ENCODE measurements at places on chromosomes 5 and 9.

DNA sequence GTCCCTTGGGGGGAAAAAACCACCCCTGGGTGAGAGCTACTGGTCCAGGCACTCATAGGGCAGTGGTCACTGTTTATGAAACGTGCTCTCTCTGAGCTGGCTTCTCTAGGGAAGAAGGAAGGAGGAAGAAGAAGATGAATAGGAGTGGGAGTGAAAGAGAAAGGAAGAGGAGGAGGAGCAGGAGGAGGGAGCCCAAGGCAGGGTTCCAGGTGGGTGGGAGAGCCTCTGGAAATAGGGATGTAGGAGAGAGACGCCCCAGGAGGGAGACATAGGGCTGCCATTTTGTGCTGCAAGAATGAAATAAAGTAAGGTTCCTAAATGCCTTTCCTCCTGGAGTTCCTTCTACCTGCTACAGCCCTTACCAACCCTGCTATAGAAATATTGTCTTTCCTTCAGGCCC lies 65.7 kb downstream of the PCDH1 start:
- no peak for DNase-seq

- DNase-seq: no peak
Measured at GRCh38 chr5:138911441-138911840, 36.3 kb upstream of the LRRTM2 start.

- no peak for DNase-seq
Measured at GRCh38 chr9:91790917-91791316, 159.1 kb downstream of the ROR2 start.

DNA sequence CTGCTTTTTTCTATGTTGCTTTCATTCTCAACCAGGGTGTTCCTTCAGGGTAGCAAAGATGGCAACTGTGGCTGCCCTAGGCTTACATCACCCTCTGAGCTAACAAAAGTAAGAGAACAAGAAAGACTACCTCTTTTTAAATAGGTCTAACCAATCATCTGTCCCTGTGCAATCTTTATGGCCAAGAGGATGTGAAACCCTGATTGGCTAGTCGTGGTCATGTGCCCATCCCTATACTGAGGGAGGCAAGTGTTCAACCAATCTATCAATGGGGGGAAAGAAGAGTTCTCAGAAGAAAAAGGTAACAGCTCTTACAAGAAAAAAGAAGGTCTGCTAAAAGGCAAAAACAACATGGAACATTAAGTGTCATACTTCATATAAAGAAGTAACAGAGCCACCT lies 11.7 kb upstream of the SNCAIP start:
- DNase-seq: no peak

DNA sequence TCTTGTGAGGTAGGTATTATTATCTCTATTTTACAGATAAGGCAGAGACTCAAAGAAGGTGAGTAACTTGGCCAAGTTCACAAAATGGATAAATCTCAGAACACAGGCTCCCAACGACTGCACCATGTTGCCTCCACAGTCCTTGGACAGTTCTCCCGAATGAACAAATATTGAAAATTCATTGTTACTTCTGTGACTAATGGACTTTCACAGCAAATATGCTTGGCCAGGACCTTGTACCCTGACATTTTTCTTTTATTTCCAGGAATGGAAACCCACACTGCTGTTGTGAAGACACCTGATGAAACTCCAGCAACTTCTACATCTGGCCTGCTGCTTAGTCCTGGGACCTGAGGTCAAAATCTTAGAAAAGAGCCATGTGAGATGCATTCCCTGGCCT lies 2.5 kb upstream of the CYSTM1 start:
- DNase-seq: no peak

GRCh38 chr5:166926138-166926537 lies 1365.3 kb upstream of the WWC1 start:
- DNase-seq: no peak

DNA sequence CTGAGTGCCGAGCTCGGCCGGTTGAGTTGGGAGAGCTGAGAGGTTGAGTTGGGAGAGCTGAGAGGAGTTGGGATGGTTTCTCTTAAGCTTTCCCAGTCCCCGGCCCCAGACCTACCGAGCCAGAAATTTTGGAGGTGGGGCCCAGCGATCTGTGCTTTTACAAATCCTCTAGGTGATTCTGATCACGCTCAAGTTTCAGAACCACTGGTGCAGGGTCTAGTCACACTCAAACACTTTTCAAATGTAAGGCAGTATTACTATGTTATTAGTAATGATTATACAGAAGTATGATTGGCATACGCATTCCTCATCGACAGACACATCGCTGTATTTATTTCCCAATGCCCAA lies 256 bp upstream of the CLINT1 start:
- no peak for DNase-seq

DNA sequence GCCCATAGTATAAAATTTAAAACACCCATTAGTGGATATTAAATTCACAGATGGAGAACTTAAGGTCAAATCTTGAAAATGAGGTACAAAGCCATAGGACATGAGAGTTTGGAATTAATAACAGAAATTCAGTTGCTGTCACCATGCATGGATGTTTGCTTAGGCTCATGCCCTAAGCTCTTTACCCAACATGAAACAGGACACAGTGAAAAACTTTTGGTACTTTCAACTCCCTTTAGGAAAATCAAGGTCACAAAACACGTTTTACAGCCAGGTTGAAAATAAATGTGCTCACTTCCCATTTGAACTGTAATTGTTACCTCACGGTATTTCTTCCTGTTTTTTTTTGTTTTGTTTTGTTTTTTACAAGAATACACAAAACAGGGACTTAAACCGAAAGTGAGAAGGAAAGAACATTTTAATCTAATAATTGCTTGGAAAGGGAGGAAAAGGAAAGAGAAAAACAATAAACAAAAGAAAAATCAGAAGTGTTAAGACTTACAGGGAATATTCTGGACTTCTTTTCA lies 6.1 kb upstream of the TOPORS start:
- no peak for DNase-seq

GRCh38 chr9:131837316-131837715 lies 97.4 kb upstream of the RAPGEF1 start:
- peak; percentile 75 for DNase-seq

- no peak for DNase-seq
Measured at GRCh38 chr9:110327716-110328115, 9.9 kb downstream of the TXNDC8 start.

GRCh38 chr5:176816043-176816745 lies 5.8 kb downstream of the UNC5A start:
- DNase-seq: peak; percentile 74

DNA sequence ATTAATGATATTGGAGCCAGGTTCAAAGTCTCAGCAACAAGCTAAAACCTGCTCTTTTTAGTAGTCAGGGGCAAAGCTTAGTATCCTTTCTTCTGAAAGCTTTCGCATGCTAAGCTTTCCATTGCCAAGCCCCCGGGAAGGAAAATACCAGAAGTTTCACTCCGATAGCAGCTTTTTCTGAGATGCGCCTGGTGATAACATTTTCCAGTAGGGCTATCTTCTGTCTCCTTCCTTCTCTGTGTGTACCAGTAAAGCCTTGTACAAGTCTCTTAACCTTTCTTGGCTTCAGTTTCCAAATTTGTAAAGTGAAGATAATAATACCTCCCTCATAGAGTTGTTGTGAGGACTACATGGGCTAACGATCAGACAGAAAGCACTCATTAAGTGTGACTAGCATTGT lies 36.7 kb downstream of the DOCK8 start:
- DNase-seq: no peak

DNA sequence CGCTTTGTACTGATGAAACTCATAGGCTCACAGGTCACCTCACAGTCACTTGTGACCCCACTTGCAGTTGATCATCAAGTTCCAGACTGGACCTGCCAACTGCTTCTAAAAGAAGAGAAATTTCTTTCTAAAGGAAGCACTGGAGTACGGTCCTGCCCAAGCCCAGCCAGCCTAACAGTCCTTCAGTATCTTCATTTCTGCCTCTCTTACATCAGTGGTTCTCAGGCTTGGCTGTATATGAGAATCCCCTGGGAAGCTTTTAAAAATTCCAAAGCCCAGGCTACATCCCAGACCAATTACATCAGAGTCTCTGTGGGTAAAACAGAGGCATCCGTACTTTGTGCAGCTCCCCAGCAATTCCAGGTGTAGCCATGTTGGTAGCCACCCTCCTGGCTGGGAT lies 282.1 kb downstream of the NFIB start:
- DNase-seq: no peak

GRCh38 chr5:50965654-50966375 lies 299.4 kb downstream of the PARP8 start:
- no peak for DNase-seq

DNA sequence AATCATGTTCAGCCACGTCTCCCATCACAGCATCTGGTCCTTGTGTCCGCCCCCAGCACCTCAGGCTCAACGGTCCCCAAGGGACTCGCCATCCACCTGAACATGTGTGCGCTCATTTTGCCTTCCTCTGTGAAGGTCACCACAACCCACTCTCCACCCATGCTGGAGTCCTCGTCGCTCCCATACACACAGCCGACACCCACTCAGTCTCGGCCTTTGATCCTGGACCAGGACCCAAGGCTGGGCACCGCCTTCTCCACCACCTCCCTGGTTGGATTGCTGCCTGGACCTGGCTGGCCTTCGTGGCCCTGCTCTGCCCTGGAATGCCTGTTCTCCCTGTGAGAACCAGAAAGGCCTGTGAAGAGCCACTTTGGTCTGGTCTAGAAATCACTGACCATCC lies 60.3 kb downstream of the UBE2QL1 start:
- no peak for DNase-seq

- no peak for DNase-seq
Measured at GRCh38 chr5:143056339-143056704, 286.1 kb downstream of the ARHGAP26 start.

DNA sequence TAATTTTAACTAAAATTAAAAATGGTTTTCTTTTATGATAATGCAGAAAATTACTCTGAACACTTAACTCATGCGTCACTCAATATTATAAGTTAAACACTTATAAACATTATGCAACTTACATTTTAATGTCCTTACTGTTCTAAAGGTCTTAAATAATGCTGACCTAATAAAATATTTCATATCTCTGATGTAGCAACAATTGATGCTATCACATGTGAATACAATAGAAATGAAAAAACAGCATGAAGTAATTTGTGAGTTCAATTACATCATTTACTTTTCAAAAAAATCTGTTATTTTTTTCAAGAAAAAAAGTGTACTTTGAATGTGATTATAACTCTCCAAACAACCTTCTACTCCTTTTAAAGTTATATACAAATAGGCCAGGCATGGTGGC lies 26.4 kb upstream of the REEP5 start:
- no peak for DNase-seq

- DNase-seq: no peak
Measured at GRCh38 chr5:62509806-62510205, 68.8 kb upstream of the LRRC70 start.

- DNase-seq: no peak
Measured at GRCh38 chr5:157496864-157497263, 36.9 kb downstream of the NIPAL4 start.

DNA sequence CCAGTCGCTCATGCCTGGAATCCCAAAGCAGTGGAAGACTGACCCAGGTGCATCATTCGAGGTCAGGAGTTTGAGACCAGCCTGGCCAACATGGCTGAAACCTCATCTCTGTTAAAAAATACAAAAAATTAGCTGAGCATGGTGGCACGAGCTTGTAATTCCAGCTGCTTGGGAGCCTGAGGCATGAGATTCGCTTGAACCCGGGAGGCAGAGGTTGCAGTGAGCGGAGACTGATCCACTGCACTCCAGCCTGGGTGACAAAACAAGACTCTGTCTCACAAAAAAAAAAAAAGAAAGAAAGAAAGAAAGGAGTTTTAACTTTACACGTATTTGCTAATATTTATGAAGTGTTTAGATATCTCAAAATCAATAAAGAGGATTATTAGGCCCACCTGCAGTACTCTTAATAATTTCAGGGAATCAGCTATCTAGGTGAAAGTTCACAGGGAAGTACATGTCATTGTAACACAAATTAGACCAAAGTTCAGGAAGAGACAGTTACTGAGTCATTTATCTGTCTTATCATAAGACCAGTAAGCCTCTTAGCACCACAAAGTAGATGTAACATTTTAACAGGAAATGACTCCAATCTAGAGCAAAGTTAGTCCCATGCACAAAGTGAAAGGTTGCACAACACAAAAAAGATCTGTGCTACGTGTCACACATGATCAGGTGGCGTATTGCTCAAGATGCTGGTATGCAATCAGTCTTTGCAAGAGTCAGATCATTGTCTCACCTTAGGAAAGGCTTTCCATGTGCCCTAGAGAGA lies 34.1 kb upstream of the PLIN2 start:
- no peak for DNase-seq

- DNase-seq: no peak
Measured at GRCh38 chr5:139215107-139215975, 17.2 kb upstream of the SIL1 start.

DNA sequence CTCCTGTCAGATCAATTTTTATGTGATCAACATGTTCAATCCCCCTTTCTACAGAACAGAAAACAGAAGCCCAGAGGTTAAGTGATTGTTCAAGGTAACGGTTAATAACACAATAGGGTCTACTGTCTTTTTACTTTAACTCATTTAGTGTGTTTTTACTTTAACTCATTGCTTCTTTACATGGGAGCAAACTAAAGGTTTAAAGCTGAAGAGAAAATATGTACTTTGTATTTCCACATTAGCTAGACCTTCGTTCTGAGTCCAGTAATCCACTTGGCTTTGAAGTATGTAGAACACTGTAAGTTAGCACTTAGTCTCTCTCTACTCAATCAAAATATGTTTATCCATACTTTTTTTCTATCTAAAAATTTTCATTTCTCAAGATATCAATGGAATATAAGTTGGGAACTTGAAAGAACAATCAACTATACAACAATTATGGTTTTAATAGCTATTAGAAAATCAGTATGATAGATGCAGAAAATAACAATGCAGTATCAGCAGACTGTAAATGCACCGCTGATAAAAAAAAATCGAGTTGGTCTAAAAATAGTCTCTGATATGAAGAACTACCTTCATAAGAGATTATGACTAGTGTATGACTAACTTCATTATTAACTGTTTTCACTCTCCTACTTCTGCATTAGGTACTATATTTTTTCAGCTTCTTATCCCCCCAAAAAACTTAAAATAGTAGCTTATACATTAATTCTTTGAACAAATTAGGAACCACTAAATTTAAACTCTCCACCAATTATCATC lies 20.6 kb downstream of the PGGT1B start:
- DNase-seq: no peak

DNA sequence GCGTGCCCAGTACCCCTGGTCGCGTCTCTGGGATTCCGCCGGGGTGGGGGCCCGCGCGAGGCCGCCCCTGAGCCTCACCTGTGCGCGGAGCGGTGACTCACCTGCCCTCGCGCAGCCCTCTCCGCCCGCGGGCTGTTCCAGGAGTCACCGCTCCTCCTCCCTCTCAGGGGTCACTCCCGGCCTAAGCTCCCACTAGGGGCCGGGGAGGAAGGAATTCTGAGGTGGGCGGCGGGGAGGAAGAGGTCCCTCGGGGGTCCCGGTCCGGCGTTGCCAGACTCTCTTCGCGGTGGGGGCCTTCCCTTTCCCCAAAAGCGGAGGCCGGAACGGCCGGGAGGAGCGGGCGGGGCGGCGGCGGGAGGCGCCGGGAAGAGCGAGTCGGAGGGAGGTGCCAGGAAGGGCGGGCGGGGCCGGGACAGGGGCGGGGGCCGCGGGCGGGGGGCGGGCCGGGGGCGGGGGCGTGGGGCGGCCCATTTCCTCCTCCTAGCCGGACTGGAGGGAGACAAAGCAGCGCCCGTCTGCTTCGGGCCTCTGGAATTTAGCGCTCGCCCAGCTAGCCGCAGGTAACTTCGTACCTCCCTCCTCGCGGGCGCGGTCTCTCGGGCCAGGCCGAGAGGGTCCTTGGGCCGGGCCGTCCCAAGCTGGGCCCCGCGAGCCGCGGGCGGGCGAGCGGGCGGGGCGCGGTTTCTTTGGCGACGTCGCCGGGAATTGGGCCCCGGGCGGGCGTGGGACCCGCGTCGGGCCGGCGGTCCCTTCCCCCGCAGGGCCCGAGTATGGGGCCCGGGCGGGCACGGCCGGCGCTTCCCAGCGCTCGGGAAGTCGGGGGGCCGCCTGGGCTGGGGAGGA lies at the start of gene CTNNA1:
Gene CTNNA1, plus strand, starts transcription at position 475 of the 843 bp plus-strand sequence. CDS start 28,500 bp downstream, outside the sequence.
- peak; percentile 52 for DNase-seq

Data from SHP77 (cell line).